ENCODE measurements at places on chromosomes 13 and 19.

- no peak for DNase-seq
Measured at GRCh38 chr13:32745509-32745908, 159.3 kb downstream of the PDS5B start.

DNA sequence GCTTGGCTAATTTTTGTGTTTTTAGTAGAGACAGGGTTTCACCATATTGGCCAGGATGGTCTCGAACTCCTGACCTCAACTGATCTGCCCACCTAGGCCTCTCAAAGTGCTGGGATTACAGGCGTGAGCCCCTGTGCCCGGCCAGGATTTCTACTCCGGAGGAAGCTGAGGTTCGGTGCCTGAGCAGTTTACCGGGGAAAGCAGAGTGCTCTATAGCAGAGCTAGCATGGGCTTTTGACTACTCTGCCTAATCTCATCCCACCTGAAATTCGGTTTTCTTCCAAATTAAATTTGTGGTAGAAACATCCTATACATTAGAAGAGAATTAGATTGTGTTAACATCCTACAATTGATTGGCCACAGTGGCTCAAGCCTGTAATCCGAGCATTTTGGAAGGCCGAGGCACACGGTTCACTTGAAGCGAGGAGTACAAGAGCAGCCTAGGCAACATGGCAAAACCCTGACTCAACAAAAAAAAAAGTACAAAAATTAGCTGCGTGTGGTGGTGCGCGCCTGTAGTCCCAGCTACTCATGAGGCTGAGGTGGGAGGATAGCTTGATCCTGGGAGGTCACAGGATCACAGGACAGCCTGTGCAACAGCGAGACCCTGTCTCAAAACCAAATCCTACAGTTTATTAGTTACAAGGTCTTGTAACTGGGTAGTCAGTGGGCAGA, 1.6 kb downstream of the RPL13A start:
- DNase-seq = no peak

GRCh38 chr13:41006306-41006705, 12.8 kb downstream of the ELF1 start:
- no peak for DNase-seq

GRCh38 chr13:110245416-110245899, 61.5 kb downstream of the COL4A1 start:
- peak; percentile 61 for DNase-seq

GRCh38 chr13:32165796-32166195, 134.2 kb downstream of the FRY start:
- no peak for DNase-seq

Measured in fibroblast of skin of right biceps (primary cell).